ENCODE measurements at places on chromosomes 3 and 15.

GRCh38 chr3:171470714-171471227 lies 10.6 kb upstream of the TNIK start:
- DNase-seq, result no peak

DNA sequence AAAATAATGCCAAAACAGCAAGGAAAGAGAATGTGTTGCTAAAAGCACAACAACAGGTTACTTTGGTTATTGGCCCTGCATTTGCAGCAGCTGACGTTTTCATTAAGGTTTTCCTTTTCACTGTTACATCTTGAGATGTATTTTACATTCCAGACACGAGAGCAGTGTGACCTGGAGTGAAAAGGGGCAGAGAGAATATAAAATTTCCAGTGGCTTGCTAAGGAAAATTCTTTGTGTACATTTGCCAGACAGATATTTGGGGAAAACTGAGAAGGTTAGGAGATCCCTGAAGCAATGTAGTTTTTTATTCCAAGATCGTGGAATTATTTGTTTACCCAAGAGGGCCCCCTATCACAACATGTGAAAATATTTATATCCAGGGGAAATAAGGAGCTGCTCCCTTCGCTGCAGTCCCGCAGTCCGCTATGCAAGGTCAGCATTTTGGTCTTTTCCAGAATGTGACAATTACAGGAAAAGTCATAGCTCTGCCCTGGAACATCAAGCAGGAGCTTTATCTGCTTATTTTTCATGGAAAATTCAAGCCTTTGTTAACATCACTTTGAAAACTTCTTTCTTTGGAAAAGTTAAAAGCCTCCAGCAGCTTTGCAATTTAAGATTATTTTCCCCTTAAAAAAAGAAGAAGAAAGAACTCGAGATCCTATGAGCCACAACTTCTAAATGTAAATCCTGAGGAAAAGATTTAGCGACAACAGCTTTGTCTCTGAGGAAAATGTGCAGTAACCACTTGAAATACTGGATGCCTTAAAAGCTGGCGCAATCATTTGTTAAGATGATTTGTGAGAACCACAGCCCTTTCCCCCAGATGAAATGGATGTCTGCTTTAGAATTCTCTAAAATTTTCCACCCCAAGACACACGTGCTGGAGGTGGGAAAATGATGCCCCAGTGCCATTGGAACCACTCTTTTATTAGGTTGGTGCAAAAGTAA lies 256.4 kb upstream of the TPM1 start:
- DNase-seq, result no peak

DNA sequence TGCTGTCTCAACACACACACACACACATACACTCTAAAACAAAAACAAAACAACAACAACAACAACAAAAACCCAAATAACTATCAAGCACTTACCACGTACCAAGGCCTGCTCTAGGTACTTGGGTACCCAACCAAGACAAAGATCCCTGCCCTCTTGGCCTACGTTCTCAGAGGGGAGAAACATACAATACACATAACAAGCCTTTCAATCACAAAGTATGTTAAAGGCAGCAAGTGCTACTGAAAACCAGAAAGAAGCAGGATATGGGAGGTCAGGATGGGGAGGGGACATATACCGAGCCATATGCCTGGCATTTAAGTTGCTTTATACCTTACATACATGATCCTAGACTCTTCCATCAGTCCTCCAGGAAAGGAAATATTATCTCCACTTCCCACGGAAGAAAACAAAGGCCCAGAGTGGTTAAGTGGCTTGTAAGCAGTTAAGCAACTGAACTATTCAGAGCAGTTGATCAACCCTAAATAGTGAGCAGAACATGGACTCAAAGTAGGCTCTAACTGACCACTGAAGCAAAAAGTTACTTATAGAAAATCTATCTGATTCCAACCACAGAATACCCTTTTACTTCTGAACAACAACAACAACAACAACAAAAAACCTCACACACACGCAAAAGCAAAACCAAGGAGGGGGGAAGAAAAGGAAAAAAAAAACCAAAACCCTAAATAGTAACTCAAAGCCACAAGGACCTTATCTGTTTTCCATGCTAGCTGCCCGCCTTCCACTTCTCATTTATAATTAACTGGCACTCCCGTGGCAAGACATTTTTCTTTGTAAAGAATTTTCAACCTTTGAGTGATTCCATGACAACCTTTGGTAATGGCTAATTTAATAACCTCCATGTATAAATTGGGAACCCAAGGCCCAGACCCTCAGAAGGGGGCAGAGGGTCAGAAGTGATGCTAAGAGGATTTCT lies 21.0 kb downstream of the PRICKLE2 start:
- DNase-seq, result no peak

DNA sequence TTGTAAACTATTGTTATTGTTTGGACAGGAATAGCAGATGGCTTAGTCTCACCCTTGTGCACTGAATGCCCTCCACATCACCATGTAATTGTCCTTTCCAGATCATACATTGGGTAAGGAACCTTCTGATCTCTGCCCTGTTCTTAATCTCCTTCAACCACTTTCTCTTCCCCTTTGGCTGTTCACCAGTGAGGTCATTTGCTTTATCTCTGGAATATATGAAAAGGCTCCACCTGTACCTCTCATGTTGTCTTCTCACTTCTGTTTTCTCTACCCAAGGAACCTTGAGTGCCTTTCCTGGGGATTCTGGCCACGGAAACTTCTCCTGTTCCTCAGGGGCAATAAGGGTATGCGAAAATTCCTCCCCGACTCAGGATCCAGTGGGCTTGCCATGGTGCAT lies 28.5 kb downstream of the MCTP2 start:
- no peak for DNase-seq

DNA sequence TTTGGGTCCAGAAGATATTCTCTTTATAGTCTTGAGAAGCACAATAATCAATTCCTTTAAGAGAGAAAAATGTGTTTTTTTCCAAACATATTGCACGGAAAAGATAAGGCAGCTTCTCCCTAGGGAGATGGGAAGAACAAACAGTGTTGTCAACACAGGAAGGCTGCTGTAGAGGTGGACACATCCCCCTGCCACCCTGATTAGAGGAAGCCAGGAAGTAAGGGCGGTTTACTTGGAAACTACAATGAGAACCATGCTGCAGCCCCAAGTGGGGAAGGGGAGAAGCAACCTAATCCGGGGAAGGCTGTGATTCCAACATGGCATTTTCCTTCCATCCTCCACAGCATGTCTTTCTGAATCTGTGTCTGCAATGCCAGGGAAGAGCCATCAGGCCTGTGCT lies 256.9 kb upstream of the TGFBR2 start:
- no peak for DNase-seq

DNA sequence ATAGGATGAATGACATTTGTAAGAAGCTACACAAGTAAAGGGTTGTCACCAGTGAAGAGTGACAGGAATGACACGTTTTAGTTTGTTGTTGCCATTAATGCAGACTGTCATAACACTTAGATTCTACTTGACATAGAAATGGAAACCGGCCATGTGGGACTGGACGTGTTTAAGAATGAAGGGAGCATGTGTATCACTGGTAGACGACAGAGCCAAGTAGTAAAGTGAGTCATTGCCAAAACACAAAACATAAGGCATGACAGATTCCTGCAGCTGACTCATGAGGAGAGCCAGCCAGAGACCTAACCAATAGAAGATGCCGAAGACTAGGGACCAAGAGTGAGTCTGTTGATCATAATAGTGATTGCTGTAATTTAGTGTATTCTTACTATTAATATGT lies 106.2 kb upstream of the PLAAT1 start:
- no peak for DNase-seq

DNA sequence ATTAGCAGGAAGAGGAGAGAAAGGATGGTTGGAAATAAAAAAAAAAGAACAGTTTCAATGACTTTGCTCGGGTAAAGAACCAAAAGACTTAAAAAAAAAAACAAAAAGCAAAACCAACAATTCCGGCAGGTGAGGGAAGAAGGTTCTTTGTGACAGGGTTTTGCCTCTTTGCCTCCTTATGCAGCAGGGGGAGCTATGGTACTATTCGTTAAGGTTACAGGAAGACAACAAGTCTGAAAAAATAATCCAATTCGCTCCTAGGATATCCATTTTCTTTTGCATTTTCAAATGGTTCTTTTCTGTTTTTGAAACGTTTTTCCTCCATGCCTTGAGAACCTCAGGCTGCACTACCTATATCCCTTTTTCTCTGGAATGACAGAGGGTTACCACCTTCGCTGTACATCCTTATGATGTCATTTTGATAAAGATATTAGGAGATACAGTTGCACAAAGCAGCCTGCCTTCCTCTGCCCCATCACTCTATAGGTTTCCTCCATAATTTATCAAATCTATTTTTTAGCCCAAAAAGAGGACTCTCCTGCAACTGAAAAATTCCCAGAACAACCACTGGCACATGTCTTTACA lies 55.0 kb downstream of the CFAP20DC start:
- DNase-seq, result no peak

DNA sequence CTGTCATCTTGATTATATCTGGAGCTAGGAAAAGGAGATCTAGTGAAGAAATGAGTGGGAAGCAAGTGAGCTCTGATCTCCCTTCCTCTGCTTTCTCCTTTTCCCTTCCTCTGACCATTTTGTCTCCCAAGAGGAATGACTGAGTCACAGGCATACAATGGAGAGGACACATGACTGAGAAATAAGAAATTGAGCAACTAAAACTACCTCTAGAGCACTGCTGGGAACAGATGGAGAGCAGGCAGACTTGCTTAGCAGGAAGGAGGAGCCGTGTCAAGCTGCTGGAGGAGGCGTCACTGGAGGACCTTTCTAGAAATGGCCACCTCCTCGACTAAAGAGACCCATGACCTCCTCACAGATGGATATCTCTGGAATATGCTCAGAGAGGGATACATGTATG lies 66.9 kb upstream of the MYO5C start:
- DNase-seq, result no peak

GRCh38 chr3:89577637-89578530 lies 470.5 kb downstream of the EPHA3 start:
- no peak for DNase-seq

GRCh38 chr3:112635674-112636073 lies 5.3 kb downstream of the CCDC80 start:
- DNase-seq, result no peak

- no peak for DNase-seq
These were observed 107.2 kb downstream of the CHST2 start for GRCh38 chr3:143226678-143227291.

DNA sequence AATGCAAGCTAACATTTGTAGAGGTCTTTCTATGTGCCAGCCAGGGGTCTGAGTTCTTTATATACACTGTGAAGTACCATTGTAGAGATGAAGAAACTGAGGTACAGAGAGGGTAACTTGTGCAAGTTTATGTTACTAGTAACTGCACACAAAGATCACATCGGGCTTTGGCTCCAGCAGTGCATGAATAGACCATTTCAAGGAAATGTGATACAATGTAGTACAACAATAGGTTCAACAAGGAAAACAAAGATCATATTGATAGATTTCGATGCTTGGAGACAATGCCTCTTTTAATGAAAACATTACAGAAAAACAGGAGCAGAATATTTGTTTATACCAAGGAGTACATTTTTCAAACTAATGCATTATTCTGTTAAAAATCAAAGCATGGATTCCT lies 115.3 kb downstream of the POLR2M start:
- no peak for DNase-seq

GRCh38 chr3:9781551-9781950 lies 10.7 kb downstream of the TADA3 start:
- DNase-seq, result no peak

DNA sequence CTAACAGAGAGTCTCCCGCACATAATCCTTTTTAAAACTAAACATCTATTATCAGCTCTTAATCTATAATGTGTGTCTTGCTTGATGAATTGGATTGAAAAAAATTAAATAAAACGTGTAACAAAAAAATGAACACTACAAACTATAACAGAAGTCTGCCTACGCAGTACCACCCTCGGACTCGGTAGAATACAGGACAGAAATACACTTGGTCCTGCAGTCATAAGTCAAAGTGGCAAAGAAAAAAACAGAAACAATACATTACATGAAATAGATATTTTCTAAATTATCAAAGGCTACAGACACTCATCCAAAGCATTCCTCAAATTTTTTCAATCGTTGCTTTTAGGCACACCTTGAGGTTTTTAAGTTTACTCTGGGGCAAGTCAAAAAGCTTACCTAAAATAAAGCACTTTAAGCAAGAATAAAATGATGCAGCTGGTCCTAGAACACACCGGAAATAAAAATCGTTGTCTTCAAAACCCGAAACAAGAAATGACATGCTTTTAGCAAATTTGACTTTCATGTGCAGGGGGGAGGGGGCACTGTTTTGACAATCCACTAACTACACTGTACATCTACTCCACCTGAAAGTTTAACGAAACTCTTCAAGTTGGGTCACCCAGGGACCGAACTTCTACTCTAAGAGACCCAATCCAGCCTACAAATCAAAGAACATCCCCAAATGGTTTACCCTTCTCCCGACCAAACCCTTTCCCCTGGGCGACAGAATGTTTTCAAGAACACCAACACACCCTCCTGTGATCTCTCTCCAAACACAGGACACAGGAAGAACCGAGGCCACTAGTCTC lies 1.3 kb downstream of the ADAM10 start:
- DNase-seq, result no peak

DNA sequence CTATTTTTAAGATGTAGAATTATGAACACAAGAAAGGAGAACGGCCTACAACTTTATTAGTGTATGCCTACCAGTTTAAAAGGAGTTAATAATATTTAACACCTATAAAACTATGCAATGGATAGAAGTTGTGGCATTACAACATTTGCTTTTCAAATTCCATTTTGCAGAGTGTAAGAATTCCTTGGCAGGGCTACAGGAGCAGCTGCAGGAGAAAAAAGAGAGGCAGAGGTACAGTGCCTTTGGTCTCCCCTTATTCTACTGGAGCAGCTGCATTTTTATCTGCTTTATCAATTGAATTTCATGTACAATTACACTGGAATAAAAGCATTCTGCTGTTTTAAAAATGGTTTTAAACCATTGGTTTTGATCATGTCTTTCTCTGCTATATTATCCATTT lies 145.7 kb upstream of the KCNH8 start:
- DNase-seq, result no peak

DNA sequence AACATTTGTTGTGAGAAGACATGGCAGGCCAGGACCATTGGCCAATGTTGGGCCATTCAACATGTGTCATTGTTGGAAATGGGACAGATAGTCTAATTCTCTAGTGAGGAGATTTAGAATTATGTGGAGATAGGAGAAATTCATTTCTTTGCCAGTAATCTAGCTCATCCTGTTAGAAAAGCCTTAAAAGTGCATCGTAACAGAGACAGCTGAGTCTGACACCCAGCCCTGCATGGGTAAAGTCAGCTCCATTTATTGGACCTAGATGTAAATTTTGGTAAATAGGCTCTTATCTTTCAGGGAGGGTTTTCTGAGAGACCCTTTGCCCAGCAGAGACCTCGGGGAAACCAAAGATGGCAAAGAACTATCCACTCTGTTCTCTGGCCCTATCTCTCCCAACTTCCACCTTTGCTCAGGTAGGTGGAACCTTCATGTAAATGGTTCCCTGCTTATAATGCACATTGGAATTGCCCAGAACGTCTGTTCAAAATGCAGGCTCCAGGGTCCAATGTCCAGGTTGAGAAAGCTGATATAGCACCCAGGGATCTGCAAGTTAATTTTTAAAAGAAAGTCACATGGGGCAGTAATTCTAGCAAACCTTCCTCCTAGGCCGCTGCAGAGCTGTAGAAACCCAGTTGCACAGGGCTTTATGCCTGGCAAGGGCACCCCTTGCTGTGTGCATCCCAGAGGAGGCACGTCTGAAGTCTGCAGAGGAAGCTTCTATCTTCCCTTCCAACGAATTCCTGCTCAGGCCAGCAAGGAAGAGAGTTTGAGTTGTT lies 365.9 kb upstream of the PROK2 start:
- DNase-seq, result no peak
